ENCODE measurements at places on chromosomes 7 and 10. TPM values are rescaled to one million over a fixed set of nuclear protein-coding genes. Genes with fewer than 3 reads are reported as not detected.

The LRRC4 gene
- 13.4 TPM for total RNA-seq

DNA sequence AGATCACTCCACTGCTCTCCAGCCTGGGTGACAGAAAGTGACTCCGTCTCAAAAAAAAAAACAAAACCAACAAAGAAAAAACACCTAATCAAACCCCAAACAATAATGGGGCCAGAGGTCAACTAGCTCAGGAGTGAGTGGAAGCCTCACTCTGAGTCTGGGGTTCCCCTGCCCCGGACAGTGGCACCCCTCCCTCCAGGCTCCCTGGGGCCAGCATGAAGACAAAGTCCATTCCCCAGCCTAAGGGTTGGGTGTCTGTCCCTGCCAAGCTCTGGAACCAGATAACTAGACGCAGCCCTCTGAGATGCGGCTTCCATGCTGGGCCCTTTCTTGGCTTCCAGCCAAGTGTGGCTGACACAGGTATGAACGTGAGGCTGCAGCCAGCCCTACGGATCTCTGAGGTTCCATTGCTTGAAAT lies 1.7 kb upstream of the FUOM start:
- no peaks in the 10 kb centered on the region for H3K4me1 ChIP-seq
- peaks cover 19% of the 10 kb centered on the region for H3K27me3 ChIP-seq
- H3K4me3 ChIP-seq, result no peak overlapping the region

DNA sequence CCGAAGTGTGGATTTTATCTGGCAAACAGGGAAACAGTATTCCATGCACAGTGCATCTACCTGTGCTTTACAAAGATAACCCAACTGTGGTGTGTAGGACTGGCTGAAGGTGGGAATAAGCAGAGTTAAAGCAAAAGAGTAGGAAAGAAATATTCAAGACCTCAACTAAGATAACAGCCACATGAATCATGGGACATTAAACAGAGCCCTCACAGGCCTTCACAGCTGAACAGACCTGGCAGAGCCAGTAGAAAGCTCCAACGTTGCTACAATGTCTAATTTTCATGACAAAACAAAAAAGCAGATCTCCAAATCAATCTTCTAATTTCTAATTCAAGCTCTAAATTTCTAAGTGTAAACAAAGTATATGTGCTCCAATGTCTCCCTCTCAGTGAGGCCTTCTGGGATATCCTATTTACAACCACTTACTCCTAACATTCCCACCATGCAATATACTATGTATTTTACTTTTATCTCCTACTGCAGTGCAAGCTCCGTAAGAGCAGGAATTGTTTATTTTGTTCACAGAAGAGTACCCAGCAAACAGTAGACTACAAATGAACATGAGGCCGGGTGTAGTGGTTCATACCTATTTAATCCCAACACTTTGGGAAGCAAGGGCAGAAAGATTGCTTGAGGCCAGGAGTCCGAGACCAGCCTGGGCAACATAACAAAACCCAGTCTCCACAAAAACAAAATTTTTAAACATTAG lies 63.5 kb downstream of the UBE2H start:
- H3K36me3 ChIP-seq, result peaks cover 7% of the 10 kb centered on the region
- DNase-seq, result no peak
- no peaks in the 10 kb centered on the region for H3K27me3 ChIP-seq
- H3K4me1 ChIP-seq, result peaks cover 2% of the 10 kb centered on the region
- no peak overlapping the region for H3K4me3 ChIP-seq
- no peak overlapping the region for H3K27ac ChIP-seq

DNA sequence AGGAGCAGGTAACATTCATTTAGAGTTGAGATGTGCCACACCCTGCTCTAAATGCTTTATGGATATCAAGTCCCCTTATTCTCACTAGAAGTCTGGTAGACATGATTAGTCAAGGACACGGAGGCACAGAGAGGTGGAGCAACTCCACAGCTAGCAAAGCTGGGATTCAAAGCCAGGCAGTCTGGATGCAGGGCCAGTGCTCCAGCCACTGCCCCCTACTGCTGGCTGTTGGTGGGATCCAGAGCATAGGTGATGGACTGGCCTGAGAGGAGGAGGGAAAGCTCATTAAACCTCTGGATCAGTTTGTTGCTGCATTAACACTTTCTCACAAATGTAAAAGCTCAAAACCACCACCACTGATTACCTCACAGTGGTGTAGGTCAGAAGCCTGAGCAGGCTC lies 22.6 kb upstream of the KBTBD2 start:
- H3K36me3 ChIP-seq, result no peaks in the 10 kb centered on the region
- H3K27ac ChIP-seq, result no peak overlapping the region
- no peak overlapping the region for H3K4me3 ChIP-seq
- H3K27me3 ChIP-seq, result no peaks in the 10 kb centered on the region

GRCh38 chr7:16728811-16729210 lies 24.7 kb upstream of the TSPAN13 start:
- DNase-seq, result no peak
- H3K4me1 ChIP-seq, result no peaks in the 10 kb centered on the region
- H3K27ac ChIP-seq, result no peak overlapping the region
- H3K36me3 ChIP-seq, result no peaks in the 10 kb centered on the region

DNA sequence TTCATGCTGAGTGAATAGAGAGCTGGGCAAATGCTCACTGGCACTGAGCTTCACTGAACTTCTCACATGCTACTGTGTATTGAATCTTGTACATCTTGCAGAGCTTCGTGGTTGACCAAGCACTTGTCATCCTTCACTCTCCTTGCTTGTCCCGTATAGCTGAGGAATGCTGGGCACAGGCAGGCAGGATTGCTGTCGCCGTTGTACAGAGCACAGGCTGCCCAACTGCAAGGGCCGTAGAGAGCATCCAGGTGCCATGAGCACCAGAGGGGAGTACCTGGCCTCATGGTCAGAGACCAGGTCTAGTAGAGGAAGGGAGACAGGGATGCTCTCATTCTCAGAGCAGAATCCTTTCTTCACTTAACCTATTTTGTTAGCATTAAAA lies 99.8 kb upstream of the RET start:
- no peak overlapping the region for H3K27ac ChIP-seq
- H3K27me3 ChIP-seq, result no peaks in the 10 kb centered on the region
- H3K4me1 ChIP-seq, result no peaks in the 10 kb centered on the region
- no peaks in the 10 kb centered on the region for H3K36me3 ChIP-seq
- no peak for DNase-seq
